ENCODE measurements at places on chromosomes 11 and 22.
A peak's percentile ranks its signal among the peaks of the same experiment; 100 is the strongest.

DNA sequence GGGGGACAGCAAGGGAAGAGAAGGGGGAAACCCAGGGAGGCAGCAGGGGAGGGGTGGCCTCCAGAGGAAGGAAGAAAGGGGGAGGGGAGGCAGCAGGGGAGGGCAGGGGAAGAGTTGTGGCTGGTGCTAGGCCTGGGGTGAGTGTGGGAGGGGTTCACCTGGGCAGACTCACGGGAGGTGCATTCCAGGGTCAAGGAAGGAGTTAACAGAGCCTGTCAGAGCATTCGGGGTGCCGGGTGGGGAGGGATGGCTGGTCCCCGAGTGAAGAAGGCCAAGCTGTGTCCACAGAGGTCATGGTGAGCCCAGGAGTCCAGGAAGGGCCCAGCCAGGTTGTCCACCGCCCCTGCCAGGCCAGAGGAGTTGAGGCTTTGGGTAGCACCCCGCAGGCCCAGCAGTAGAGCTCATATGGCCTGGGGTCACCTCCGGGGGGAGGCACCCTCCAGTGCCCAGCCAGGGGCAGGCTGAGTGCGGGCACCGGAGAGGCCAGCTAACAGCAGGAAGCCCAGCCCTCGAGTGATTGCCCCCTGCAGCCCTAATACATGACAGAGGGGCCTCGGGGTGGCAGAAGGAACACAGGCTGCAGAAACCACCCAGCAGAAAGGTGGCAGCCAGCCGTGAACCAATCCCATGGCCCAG lies 31.1 kb upstream of the PPARA start:
- DNase-seq, result no peak

DNA sequence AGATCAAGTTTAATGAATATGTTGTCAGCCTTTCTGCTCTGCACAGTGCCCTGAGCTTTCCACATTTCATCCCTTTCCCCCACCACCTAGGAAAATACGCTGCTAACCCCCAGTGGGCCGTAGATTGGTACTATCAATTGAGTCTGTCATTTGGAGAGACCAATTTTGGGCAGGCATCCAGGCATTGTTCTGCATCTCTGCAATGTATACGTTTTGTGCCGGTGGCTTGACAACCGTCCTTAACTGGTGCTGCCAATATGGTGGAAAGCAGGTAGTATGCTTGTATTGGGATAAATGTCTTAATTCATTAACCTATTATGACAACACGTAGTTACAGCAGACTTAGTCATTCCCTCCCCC lies 1.3 kb downstream of the ELMOD1 start:
- no peak for DNase-seq

DNA sequence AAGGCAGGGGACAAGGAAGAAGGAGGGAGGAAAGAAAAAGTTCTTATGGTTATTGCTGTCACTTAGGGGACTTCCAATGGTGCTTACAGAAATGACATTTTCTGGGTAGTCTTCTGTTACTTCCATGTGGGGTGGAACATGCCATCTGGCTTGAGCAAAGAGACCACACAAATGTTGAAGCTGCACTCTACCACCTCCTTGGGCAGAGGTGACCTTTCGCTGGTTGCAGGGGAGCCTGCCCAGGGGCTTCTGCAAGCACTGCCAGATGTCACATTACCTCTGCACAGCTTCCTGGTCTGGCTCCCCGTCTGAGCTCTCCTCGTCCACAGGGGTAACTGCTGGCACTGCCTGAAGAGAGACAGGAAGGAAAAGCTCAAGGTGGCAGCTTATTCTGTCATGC lies 32.6 kb upstream of the APOA1 start:
- DNase-seq, result no peak

DNA sequence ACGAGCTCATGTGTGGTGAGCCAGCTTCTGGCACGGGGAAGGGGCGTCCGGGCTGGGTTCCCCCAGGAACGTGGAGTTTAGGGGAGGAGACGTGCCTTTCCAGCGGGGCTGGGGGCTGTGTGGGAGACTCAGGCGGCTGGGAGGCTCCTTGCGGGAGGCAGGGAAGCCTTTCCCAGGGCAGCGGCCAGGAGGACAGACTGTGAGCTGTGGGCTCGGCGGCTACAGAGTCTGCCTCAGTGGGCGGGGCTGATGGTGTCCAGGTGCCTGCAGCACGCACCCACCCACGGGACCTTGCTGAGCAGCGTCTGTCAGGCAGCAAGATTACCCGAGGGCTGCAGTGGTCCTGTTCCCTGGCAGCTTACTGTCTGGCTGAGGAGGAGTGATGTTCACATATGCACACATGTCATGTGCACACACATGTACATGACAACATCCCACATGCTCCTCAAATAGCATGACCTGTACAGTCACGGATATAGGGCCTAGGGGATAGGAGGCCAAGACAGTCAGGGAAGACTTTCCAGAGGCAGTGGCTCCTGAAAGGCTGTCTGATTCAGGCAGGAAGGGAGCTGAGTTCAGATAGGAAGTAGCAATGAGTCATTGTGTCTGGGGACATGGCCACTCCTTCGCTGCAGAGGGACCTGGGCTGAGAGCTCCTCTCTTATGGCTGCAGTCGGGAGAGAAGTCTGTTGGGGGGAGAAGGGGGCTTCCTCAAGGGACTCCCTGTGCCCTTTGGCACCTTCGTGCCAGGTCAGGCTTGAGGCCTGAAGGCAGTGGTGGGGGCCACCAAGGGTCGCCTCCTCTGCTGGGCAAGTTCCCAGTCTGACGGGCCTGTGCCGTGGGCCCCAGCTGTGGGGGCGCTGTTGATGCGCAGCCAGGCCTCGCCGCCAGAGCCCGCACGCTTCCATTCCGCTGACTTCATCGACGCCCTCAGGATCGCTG lies 23.3 kb upstream of the PPP6R3 start:
- peak; percentile 48 for DNase-seq

DNA sequence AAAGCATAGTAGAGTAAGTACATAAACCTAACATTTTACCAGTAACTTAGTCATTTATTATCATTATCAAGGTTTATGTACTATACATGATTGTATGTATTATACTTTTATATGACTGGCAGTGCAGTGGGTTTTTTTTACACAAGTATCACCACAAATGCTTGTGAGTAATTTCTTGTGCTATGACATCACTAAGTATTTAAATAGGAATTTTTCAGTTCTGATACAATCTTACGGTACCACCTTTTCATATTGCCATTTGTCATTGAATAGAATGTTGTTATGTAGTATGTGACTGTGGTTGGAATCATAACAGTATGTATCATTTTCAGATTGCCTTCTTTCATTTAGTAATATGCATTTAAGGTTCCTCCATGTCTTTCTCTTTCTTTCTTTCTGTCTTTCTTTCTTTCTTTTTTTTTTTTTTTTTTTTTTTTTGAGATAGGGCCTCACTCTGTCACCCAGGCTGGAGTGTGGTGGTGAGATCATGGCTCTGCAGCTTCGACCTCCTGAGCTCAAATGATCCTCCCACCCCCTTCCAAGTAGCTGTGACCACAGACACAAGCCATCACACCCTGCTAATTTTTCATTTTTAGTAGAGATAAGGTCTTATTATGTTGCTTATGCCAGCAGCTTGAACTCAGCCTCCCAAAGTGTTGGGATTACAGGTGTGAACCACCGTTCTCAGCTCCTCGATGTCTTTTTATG lies 18.6 kb downstream of the ATM start:
- no peak for DNase-seq

DNA sequence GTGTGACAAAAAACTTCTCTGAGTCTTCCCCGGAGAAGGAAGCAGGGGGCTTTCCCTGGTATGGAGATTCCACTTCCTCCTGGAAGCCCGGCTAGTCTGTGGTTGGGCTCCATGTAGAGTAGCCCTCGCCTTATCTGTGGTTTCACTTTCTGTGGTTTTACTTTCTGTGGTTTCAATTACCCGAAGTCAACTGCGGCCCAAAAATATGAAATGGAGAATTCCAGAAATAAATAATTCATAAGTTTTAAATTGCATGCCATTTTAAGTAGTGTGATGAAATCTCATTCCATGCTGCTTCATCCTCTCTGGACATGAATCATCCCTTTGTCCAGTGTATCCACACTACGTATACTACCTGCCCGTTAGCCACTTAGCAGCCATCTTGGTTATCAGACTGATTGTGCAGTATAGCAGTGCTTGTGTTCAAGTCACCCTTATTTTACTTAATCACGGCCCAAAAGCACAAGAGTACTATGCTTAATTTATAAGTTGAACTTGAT lies 275.0 kb upstream of the SESN3 start:
- DNase-seq, result no peak

DNA sequence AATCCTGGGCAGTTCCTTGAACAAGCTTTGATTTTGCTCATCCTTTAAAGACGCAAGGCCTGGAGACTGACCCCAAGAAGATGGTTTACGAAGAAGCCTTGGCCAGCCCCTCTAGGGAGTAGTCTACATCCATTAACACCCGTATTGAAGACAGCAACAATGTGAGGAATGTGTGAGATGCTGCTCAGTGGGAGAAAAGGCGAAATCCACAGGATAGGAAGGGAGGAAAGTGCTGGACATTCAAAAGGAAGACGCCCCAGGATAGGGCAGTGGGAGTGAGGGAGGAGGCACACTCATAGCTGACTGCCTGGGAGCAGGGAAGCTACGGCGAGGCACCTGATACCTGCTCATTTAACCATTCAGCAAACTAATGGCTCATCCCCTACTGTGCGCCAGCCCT lies 114.1 kb downstream of the RRAS2 start:
- no peak for DNase-seq

- DNase-seq, result no peak
These were observed 102.4 kb upstream of the CADM1 start for GRCh38 chr11:115606498-115607220.

- no peak for DNase-seq
These were observed 117.4 kb downstream of the KIAA1671 start for GRCh38 chr22:25069758-25070481.

GRCh38 chr11:123653483-123653826 lies 969 bp downstream of the SCN3B start:
- DNase-seq, result no peak

- no peak for DNase-seq
These were observed 19.4 kb downstream of the PTPN5 start for GRCh38 chr11:18772211-18772610.

GRCh38 chr11:128965485-128965884 lies 22.8 kb upstream of the TP53AIP1 start:
- no peak for DNase-seq

- no peak for DNase-seq
These were observed 61.5 kb upstream of the EMID1 start for GRCh38 chr22:29143941-29144785.

DNA sequence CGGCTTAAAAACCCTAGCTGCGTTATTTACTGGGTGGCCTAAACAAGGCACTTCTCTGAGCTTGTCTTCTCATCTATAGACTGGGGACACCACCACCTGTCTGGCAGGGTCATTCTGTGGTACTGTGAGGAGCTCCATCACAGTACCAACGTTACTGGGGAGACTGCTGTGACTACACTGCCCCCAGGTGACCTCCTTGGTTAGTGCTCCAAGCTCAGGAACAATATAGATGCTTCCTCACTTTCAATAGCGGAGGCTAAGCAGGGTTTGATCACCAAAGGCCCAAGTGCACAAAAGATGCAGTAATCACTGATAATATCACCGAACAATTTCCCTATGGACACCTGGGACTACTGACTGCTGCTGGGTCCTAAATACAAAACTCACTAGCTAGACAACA lies 18.8 kb downstream of the PRPF19 start:
- DNase-seq, result no peak

DNA sequence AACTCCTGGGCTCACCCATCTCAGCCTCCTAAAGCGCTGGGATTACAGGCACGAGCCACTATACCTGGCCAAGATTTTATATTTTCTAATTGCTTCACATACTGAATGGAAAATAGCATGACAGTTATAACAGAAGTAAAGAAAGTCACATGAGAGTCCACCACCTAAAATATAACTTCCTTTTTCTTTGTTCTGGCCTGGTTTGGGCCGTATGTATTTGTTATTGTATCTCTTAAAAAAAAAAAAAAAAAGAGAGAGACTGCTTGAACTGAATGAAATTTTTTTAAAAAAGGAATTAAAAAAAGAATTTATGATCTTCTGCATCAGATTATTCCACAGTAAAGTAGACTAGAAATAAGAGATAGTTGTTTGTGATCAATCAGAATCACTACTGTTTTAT lies 86.0 kb upstream of the GRIK4 start:
- DNase-seq, result no peak

DNA sequence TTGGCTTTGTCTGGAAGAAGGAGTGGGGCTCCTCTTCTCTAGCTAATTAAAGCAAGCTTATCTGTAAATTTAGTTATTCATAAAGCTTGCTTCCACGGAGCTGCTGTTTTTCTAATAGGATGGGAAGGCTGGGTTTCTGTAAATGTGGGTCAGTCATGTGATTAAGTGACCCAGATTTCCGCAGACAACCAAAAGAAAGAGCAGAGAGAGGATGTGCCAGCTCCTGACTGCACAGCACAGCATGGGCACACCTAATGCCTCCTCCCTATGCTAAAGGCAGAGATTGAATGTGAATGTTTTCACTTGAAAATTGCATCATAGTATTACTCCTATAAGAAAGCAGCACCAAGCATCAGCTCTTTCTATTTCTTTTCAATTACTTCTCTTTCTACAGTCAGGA lies 160.2 kb downstream of the FAT3 start:
- no peak for DNase-seq

GRCh38 chr11:85930879-85931366 lies 75.7 kb downstream of the CCDC83 start:
- no peak for DNase-seq

DNA sequence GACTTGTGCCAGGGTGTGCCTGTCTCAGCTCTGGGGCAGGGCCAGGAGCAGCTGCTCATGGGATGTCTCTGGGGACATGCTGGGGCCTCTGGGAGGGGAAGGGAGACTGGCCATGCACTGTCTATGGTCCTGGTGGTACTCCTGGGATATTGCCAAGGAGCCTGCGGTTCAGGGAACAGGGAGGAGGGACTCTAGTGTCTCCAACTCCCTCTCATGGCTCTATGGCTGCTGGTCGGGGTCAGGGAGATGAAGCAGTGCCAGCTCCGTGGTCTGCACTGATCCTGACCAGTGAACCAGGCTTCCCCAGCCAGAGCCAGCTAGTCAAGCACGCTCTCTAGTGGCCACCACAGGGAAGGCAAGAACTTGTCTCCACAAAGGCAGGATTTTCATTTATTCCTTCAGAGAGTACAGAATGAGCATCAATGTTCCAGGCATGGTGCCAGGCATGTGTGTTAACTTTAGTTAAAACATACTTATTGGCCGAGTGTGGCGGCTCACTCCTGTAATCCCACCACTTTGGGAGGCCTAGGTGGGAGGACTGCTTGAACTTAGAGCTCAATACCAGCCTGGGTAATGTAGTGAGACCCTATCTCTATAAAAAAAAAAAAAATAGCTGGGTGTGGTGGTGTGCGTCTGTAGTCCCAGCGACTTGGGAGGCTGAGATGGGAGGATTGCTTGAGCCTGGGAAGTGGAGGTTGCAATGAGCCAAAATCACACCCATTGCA lies 2.5 kb upstream of the BEST1 start:
- DNase-seq, result no peak

- DNase-seq, result no peak
These were observed 351.9 kb downstream of the DDX10 start for GRCh38 chr11:109016724-109017123.

Measured in foreskin keratinocyte (primary cell).